Naive B cell (primary cell): ENCODE measurements at places on chromosomes 2 and 18.

DNA sequence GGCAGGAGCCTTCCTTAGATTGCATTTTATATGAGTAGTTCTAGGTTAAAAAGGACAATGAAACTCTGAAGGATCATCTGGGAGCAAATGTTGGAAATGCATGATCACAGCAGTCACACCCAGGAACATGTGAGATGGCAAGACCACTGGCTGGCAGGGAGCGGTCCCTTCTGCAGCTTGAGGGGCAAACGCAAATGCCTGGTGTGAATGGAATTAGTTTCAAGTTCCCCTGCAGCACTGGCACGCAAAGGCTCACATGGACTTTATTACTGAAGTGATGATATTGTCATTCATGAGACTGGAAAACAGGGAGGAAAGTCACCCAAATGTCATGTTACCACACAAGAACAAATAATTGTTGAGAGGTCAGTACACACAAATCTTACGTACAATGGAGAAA is 223.3 kb downstream of the FBXO15 start:
- H3K4me3 ChIP-seq, result no peak overlapping the region
- peaks cover 11% of the 10 kb centered on the region for H3K27me3 ChIP-seq
- H3K27ac ChIP-seq, result no peak overlapping the region
- H3K4me1 ChIP-seq, result no peaks in the 10 kb centered on the region

- H3K4me3 ChIP-seq, result no peak overlapping the region
- no peaks in the 10 kb centered on the region for H3K27me3 ChIP-seq
- no peak for DNase-seq
- no peak overlapping the region for H3K27ac ChIP-seq
- no peaks in the 10 kb centered on the region for H3K4me1 ChIP-seq
- H3K36me3 ChIP-seq, result no peaks in the 10 kb centered on the region
Observed at GRCh38 chr2:120463527-120463926, 117.6 kb downstream of the INHBB start.

DNA sequence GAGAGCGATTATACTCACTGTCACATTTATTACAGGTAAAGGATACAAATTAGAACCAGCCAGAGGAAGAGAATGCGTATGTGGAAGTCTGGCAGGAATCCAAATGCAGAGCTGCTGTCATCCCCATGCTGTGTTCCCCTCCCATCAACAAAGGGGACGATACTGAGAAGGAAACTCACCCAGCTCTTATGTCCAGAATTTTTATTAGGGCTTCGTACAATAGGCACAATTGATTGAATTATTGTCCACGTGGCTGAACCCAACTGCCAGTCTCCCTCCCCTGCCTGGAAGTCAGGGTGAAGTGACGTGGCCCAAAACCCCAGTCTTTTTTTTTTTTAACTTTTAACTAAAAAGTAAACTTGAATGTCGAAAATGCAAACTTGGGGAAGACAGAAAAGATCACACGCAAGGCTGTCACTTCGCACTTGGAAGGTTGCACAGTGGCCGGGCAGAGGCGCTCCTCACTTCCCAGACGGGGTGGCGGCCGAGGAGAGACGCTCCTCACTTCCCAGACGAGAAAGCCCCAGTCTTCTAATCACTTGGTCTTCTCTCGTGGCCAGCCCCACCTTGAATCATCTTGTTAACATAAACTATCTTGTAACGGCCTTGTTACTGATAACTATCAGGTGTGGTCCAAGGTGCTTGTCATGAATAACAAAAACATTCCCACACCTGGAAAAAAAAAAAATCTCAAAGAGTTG is 40.0 kb upstream of the ITSN2 start:
- H3K4me1 ChIP-seq, result no peaks in the 10 kb centered on the region
- no peaks in the 10 kb centered on the region for H3K36me3 ChIP-seq
- no peak for DNase-seq
- H3K27ac ChIP-seq, result no peak overlapping the region
- H3K4me3 ChIP-seq, result no peak overlapping the region

- H3K4me1 ChIP-seq, result no peaks in the 10 kb centered on the region
- H3K36me3 ChIP-seq, result no peaks in the 10 kb centered on the region
- DNase-seq, result no peak
- H3K4me3 ChIP-seq, result no peak overlapping the region
- peaks cover 21% of the 10 kb centered on the region for H3K27me3 ChIP-seq
- no peak overlapping the region for H3K27ac ChIP-seq
Observed at GRCh38 chr2:94872676-94873361, 1.6 kb downstream of the TEKT4 start.

- H3K27ac ChIP-seq, result no peak overlapping the region
- H3K4me3 ChIP-seq, result no peak overlapping the region
- peaks cover 29% of the 10 kb centered on the region for H3K4me1 ChIP-seq
- H3K27me3 ChIP-seq, result no peaks in the 10 kb centered on the region
- DNase-seq, result no peak
- H3K36me3 ChIP-seq, result peaks cover 3% of the 10 kb centered on the region
Observed at GRCh38 chr2:148495586-148495985, 149.0 kb upstream of the EPC2 start.

GRCh38 chr2:140247451-140248195 is 1467.4 kb upstream of the NXPH2 start:
- no peak overlapping the region for H3K4me3 ChIP-seq
- no peaks in the 10 kb centered on the region for H3K36me3 ChIP-seq
- H3K27ac ChIP-seq, result no peak overlapping the region
- no peaks in the 10 kb centered on the region for H3K4me1 ChIP-seq
- DNase-seq, result no peak
